Motor neuron (in vitro differentiated cells): ENCODE measurements at places on chromosomes 6 and 20.

DNA sequence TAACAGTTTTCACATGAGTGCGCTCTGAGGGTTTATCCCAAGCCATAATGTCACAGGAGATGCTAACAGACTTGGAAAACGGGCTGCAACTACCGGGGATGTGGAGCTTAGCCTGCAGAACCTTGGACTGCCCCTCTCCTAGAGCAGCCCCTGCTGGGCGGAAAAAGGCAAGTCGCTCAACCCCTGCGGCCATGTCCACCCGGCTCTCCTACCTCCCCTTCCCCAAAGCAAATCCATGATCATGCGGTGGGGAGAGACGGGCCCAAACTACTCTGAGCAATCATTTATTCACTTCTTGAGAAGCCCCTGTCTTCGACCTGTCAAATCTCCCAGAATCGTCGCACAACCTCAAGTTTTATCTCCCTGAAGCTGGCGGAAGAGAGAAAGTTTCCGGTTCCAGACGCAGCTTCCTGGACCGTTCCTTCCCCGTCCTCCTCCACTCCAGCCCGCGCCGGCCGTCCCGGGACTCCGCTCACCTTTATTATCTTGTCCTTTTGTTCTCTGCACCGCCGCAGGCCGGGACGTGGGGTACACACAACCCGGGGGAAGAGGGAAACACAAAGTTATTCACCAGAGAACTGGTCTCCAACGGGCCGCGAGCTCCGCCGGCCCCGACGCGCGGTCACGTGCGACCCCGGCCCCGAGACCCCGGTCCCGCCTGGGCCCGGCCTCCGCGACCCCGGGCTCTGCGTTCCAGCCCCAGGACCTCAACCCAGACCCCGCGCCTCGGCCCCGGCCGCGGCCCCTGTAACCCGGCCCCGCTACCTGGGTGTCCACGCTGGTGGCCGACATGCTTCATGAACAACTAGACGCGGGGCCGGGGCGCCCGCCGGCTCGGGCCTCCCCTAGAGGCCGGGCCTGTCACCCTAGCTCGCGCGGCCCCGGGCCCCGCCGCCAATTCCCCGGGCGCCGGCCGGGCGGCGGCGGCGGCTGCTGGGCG, 560 bp downstream of the YTHDF1 start:
- no peak for ATAC-seq

DNA sequence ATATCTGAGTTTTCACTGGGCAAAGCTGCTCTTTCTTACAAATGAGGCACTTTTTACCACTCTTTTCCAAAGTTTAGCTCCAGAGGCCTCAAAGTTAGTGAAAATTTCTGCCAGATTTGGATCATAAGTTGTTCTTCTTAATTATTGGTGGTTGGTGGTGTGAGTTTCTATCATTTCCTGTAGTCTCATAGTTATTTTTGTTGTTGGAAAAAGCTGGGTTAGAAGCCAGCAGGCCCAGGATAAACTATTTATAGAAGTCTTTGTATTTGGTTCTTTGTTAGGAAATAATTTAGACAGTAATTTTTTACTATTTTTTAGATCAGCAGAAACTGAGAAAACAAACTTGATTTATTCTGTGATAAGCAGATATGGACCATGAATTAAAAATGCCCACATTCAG, 10.6 kb downstream of the PFDN4 start:
- ATAC-seq = no peak

DNA sequence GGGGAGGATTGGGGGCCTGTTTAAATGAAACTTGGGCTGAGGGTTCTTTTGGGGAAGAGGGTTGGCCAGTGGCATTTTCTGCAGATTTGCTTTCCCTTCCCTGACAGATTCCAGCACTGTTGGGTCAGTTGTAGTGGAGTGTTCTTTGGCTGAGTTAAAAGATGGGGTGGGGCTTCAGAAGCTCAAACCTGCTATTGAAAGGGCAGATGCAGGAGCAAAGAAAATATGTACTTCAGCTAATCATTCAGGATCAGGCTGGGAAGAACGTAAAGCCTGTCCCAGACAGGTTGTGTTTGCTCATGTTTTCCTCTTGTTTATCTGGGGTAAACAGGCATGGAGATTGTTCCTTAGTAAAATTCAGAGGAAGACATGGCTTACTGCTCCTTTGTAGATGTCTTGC, 2.5 kb downstream of the SASH1 start:
- no peak for ATAC-seq

DNA sequence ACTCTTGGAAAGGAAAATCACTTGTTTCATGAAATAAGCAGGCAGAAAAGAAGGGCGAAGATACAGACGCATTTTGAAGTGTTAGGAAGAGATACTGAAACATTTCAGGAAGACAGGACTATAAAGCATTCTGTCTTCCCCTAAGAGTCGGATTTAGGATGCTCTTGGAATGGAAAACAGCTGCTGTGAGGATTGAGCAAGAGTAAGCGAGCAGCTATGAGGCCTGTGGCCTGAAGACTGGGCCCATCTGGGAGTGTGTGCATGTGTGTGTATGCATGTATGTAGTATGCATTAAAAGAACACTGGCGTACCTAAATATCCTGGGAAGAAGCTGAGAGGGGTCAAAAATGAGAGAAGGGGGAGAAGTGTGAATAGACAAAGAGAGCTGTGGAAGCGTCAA, 83.6 kb downstream of the SIM1 start:
- ATAC-seq = no peak

GRCh38 chr20:12023194-12023795, 105.6 kb downstream of the BTBD3 start:
- ATAC-seq = no peak

GRCh38 chr6:167401525-167402194, 76.8 kb downstream of the TTLL2 start:
- ATAC-seq = no peak

DNA sequence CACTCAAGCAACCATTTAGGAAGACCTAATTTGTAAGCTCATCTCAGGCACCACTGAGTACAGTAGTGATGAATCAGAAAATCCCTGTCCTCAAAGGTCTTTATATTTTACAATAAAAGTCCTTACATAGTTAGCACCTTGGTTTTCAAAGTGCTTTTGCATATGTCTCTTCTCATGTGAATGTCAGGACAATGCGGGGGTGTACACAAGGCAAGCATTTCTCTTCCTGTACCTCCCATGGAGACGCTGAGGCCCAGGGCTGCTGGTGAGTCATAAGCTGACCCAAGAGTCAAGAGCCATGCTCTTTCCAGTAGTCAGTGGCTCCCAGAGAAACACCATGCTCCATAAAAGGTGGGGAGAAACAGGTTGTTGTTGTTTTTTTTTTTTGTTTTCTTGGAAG, 174.0 kb downstream of the GJA10 start:
- ATAC-seq = peak; percentile 95

DNA sequence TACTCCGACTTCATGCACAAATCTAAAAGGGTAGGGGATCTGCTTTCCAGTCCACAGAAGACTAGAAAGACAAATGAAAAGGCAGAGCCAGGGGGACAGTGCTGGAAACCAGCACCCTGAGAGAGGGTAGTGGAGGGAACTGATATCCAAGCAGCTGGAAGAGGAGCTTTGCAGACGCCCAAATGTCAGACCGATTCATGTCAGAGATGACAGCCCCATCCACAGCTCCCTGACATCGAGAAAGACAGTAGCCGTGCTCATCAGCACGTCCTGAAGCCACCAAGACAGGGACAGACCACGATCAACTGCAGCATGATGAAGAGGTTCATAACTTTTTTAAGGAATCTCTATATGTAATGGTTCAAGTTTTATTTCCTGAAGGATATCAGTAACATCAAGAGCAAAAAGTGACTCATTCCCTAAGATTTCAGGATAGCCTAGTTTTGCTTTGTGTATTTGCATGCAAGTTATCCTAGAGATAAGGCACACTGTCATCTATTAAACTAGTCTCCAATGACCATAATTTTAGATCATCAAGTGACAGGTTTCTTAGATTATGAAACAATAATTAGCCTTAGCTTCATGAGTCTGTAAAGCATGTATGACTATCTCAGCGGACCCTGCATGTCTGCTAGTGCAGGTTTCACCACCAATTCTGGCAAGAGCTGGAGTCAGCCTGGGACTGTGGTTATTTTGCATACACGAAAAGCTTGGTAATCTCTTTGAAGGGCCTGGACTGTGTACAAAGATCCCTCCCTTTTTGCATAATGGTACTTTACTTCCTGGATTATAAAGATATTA, 43.0 kb downstream of the PRDM1 start:
- ATAC-seq = peak; percentile 98

- no peak for ATAC-seq
Measured at GRCh38 chr6:79467716-79468115, 69.5 kb downstream of the LCA5 start.

DNA sequence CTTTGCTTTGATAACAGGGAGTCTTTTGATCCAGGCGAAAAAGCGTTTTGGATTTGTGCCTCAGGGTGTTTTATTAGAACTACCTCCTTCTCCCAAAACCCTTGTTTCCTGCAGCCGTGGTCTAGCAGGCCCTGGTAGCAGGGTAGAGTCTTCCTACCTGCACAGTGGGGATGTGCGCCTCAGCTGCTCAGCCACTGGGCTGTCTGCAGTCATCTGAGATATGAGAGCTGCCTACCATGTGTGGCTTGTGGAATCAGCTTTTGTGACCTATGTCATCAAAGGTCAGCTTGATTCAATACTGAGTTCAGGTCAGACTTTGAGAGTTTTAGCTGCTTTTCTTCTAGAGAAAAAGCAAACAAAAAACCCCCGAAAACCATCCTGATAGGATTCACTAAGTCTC, 279.5 kb downstream of the CLIC5 start:
- no peak for ATAC-seq

- no peak for ATAC-seq
Measured at GRCh38 chr6:74606582-74607071, 599.2 kb downstream of the COL12A1 start.

- peak; percentile 52 for ATAC-seq
Measured at GRCh38 chr6:37648465-37649330, 49.0 kb downstream of the MDGA1 start.

- no peak for ATAC-seq
Measured at GRCh38 chr20:44345147-44345546, 8.3 kb downstream of the R3HDML start.

GRCh38 chr6:168313431-168314011, 6.1 kb downstream of the DACT2 start:
- peak; percentile 85 for ATAC-seq

GRCh38 chr6:7723041-7723447, 2.9 kb upstream of the BMP6 start:
- no peak for ATAC-seq

DNA sequence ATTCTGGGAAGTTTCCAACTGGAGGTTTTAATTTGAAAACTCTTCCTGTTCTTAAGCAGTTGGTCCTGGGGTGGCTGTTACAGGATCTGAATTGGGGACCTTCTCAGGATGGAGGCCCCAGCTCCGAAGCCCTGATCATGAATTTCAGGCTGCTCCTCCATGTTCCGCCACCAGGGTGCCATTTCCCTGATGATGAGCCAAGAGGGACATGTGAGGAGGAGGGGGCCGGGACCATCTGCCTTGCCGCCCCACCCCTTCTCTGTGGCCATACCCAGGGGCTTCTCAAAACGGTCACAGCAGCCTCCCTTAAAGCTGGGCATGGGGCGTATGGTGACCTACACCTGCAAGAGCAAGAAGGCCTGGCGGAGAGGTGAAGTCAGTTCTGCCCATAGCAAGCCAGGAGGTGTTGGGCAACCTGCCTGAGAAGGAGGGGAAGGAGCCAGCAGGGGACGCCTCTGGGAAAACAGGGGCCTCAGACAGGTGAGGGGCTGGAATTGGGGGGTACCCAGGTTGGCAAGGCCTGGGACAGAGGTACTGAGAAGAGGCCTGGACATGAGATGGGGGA, 3.6 kb upstream of the BAK1 start:
- no peak for ATAC-seq

- ATAC-seq = no peak
Measured at GRCh38 chr6:128252341-128253176, 267.8 kb downstream of the PTPRK start.

GRCh38 chr6:150667977-150668716, 68.5 kb downstream of the PLEKHG1 start:
- ATAC-seq = peak; percentile 92
